ENCODE measurements at places on chromosomes 3 and 15. TPM values are rescaled to one million over a fixed set of nuclear protein-coding genes. Genes with fewer than 3 reads are reported as not detected.

- DNase-seq, result no peak
These were observed 358.3 kb downstream of the SHQ1 start for GRCh38 chr3:72489901-72490300.

- DNase-seq, result no peak
These were observed 91.5 kb downstream of the RPL22L1 start for GRCh38 chr3:170778240-170779217.

GRCh38 chr15:29623116-29623639, 199.1 kb downstream of the TJP1 start:
- no peak for DNase-seq

GRCh38 chr3:32239307-32240158, 1.1 kb downstream of the CMTM8 start:
- DNase-seq, result no peak

DNA sequence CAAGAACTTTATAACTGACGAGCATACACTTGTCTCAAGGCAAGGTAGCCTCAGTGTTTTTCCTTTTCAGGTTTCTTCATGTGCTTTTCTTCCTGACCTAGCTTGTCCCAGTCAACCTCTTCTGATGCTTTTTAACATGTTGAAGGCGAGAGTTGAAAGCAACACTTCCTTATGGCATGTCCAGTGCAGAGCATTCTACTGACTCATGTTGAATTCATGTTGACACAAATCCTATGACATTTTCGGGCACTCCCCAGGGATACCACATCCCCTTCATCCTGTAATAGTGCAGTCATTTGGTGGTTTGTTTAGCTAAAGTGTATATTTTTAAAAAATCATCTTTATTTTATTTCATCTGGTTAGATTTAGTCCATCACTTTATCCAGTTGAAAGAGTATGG, 75.9 kb upstream of the CBLB start:
- no peak for DNase-seq

GRCh38 chr3:129001806-129002572, 885 bp downstream of the EFCC1 start:
- DNase-seq, result peak; percentile 61

- peak; percentile 53 for DNase-seq
These were observed 133.4 kb downstream of the TPRA1 start for GRCh38 chr3:127457094-127457475.

GRCh38 chr15:82697735-82698407, 11.8 kb downstream of the AP3B2 start:
- no peak for DNase-seq

DNA sequence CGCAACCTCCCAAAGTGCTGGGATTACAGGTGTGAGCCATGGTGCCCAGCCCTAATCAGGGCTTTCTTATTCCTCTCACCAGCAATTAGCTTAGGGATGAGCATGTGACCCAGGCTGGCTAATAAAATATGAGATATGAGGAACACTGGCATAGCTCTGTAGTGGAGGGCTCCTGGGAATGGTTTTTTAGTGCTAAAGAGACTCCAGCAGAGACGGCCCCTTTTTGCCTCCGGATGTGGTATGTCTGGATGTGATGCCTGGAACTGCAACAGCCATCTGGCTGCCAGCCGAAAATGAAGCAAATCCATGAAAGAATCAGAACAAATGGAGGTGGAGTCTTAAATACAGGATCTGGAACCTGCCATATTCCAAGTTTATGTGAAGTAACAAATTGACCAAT, 69.1 kb upstream of the MAGI1 start:
- peak; percentile 86 for DNase-seq

DNA sequence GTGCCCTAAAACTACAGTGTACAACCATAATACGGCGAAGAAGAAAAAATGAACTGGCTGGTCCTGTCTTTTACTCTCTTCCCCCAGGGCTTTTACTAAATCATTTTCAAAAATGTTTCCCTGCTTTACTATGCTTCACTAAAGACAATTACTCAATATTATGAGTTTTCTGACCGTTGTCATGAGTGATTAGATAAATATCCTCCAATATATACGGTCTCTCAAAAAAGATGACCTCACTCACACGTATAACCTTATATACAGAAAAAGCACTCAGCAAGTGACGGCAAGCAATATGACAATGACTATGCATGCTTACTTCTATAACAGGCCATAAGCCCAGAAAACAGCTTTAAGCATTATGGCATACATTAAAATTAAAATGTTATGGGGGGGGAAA, 60.5 kb downstream of the TBL1XR1 start:
- no peak for DNase-seq

DNA sequence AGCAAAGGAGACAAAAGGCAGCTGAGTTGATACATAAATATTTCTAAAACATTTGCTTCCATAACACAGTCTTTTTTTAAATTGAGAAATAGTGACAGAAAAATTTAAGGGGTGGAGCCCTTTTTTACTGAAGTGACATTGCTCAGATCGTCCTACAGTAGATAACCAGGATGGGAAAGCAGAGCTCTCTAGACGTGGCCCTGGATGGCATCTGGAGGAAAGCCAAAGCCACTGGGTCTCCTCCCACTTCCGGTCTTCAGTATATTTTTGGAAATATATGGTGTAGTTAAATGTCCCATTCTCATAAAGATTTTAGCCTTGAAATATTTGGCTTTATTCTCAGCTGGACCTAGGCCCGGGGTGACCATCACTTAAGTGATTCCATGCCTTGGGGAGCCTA, 326.1 kb downstream of the ZNF621 start:
- DNase-seq, result no peak

DNA sequence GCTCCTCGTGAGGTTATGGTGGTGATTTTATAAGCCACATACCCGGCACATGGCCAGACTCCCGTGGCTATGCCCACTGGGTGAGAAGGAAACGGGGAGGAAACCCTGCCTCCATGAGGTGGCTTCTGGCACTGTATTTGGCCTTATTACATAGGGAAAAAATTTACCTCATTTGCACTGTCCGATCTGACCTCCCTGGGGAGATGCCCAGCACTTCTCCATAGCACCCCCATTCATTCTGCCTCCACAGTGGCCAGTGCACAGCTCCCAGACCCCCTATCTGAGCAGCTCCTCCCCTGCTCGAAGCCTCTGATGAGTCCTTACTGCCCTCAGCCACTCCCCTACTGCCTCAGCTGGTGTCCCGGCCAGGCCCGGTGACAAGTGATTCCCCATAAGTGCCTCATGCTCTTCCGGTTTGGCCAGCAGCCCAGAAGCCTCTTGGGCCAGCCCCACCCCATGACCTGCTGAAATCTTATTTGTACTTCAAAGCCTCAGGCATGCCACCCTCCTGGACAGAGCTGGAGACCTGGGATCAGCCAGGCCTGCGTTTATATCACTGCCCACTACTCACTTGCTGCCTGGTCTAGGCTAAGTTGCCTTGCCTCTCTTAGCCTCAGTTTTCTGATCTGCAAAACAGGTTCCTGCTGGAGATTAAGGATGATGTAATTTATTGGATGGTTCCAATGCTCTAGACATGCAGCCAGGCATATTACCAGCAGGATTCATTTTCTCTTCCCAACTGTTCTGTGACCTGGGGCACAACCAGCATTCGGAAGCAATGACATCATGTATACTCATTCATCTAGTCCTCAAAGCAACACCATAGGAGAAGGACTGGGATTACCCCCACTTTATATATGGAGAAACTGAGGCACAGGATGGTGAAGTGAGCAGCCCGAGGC, 30.6 kb upstream of the SLC6A6 start:
- DNase-seq, result peak; percentile 43

GRCh38 chr3:25344670-25345069, 83.4 kb upstream of the RARB start:
- DNase-seq, result no peak

DNA sequence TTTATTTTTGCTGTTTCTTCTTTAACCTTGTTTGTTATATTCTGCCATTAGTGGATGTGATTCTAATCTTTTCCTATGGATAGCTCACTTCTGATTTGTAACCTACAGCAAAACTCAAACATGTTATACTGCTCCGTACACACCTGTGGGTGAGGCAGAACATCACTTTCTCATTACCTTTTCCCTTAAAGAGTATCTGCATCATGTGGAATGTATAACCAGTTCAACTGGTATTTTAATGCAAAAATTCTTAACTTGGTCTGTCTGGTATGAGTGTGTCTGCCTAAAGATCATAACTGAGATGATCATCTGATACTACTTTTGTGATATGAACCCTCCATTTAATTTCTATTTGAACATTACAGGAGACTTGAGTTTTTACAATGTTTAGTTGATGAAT, 13.0 kb upstream of the UPK1B start:
- DNase-seq, result no peak

GRCh38 chr3:175989161-175989560, 1130.0 kb downstream of the NAALADL2 start:
- no peak for DNase-seq

DNA sequence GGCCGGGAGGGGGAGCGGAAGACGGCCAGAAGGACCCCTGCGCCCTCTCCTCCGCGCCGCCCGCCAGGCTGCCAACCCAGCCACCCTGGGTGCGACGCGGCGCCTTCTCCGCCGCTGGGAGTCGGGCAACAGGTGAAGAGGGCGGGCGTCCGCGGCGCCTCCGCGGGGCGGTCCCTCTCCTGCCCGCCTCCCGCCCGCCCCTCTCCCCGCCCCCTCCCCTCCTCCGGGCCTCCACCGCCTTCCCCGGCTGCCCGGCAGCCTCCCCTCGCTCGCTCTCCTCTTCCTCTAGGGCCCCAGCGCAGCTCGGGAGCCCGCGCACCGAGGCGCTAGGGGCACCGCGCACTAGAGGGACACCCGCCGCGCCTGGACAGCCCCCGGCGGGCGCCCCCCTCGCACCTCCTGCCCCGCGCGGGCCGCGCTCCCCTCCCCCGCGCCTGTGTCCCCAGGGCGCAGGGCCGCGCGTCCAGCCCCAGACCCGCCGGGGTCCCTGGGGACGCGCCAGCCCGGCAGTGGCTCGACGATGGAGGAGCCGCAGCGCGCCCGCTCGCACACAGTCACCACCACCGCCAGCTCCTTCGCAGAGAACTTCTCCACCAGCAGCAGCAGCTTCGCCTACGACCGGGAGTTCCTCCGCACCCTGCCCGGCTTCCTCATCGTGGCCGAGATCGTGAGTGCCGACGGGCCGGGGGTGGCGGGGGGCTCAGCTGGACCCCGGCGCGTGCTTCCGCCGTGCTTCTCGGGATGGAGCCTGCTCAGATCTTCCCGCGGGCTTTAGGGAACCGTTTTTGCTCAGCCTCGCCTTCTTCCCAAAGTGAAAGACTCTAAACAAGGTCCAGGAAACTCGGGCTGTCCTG, at the start of gene CMTM8:
CMTM8 (plus strand) TSS at position 228 of the 854 bp plus-strand sequence; CDS start at position 521, 293 bp downstream.
- no peak for DNase-seq

DNA sequence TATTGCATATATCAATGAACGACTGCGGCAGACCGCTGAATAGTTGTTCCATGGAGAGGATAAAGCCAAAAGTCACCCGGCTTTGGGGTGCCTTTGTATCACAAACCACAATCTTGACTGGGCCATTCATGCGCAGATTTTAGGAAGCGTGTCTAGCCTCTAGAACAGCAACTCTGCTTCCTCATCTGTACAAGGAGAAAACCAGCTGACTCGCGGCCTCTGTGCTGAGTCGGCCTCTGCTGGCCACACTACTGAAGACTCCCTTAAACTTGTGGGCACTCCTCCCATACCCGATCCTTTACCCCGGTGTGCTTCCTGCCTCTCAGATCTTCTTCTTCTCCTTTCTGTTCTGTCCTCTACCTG, 872 bp downstream of the DLEC1 start:
- no peak for DNase-seq

ABHD10 gene
- total RNA-seq, result 21.6 TPM

ZMYND10 gene
- 0.25 TPM for total RNA-seq

CLDN1 gene
- total RNA-seq, result 0.13 TPM
